ENCODE measurements at places on chromosomes 2 and 18.

GRCh38 chr2:212897296-212897695 is 254.1 kb downstream of the IKZF2 start:
- no peak for DNase-seq

- no peak for DNase-seq
Observed at GRCh38 chr2:55581435-55581834, 36.0 kb downstream of the PPP4R3B start.

DNA sequence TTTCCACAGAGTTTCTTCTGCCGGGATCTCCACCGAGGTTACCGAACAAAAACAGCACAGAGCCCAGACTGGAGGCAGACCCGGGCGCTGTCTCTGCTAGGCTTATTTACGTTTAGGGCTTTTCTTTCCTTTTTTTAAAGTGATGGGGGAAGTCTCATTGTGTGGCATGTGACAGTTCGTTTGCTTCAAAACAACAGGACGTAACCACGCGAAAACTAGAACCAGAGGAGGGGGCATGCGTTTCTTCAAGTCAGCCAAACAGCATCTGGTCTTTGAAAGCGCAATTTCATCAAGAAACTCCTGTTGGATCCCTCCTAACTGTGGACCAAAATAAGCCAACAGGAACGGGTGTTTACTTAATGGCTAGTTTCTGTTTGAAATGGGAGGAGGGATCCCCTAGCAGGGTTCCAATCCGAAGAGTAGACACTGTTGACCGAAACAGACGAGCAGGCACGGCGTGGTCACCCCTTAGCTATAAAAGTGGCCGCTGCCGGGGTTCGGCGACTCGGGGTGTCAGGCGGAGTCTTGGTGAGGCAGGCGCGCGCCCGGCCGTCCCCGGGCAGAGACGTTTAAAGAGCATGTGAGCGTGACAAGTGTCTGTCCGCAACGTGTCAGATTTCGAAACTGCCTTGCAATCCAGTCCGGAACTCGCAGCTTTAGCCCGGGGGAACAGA is 997 bp upstream of the TGIF1 start:
- no peak for DNase-seq

- no peak for DNase-seq
Observed at GRCh38 chr2:26988058-26988860, 17.8 kb downstream of the MAPRE3 start.

- no peak for DNase-seq
Observed at GRCh38 chr2:96374211-96374951, 38.8 kb downstream of the NCAPH start.

GRCh38 chr18:55849391-55849790 is 261.4 kb upstream of the TCF4 start:
- no peak for DNase-seq

DNA sequence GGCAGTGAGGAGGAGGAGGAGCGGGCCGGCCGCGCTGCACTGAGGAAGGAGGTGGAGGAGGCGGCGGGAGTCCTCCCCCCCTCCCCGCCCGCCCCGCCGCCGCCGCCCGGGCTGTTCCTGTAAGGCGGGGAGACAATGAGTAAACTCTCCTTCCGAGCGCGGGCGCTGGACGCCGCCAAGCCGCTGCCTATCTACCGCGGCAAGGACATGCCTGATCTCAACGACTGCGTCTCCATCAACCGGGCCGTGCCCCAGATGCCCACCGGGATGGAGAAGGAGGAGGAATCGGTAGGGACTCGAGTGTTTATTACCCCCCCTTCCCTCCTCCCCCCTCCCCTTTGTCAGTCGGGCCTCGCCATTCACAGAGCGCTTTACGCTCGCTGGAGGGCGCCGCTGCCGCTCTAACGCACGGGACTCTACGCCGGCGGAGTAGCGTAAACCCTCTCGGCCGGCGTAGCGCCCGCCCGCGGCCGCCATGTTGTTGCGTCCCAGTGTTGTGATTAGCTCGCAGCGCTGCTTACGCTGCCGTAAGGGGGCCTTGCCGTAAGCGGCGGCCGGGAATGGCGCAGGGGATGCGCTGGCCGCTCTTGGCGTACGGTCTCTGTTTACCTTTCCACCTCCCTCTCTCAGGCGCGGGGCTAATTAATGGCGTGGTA is 460 bp downstream of the EPC2 start:
- DNase-seq: peak; percentile 89

DNA sequence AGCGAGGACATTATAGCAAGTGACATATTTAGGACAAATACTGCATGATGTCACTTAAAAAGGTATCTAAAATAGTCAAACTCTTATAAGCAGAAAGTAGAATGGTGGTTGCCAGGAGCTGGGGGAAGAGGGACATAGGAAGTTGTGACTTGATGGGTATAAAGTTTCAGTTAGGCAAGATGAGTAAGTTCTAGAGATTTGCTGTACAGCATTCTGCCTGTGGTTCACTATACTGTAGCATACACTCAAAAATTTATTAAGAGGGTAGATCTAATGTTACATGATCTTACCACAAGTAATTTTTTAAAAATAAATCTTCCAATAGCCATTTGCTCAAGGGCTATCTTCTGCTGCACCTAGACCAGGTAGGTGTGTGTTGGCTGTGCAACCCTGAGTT is 78.1 kb upstream of the NPAS2 start:
- DNase-seq: no peak

DNA sequence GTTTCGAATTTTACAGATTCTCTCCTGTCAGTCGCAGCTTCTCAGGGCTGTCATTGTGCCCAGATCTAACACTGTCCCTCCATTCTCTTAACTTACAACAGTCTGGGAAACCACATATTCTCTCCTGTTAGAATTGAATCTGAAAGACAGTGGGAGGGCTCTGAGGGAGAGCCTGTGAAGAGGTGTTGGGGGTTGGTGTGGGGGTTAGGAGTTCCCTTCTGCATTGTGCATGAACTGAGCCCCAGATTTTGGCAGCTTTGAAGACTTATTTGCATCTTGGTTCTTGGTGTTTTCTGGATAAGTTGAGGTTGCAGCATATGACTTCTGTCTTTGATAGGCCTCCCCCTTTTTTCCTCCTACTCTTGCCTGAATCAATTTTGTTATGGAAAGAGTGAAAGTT is 64.1 kb downstream of the TANC1 start:
- DNase-seq: no peak

DNA sequence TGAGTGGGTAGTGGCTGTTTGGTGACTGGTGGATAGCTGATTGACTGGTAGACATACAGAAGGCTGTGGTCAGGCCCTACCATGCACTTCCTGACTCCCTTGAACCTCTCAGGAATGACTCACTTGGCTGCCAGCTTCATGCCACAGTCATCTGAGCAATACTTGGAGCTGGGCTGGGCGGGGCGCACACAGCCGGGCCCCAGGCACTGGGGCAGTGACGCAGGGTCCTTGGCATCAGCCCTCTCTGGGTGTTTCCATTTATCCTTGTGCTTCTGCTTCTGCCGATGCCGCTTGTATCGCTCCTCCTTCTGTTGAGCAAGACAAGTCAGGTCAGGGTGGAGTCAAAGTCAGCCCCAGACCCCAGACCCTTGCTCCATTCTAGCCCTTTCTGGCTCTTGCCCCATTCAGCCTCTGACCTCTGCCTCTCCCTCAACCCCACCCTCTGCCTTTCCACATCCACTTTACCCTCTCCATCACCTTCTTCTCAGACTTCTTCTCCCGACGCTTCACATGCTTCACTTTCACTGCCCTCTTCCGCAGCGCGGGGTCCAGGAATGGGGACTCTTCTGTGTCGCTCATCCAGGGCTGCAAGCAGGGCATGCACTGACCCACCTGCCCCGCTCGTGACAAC is 3.0 kb upstream of the MBD1 start:
- DNase-seq: no peak

DNA sequence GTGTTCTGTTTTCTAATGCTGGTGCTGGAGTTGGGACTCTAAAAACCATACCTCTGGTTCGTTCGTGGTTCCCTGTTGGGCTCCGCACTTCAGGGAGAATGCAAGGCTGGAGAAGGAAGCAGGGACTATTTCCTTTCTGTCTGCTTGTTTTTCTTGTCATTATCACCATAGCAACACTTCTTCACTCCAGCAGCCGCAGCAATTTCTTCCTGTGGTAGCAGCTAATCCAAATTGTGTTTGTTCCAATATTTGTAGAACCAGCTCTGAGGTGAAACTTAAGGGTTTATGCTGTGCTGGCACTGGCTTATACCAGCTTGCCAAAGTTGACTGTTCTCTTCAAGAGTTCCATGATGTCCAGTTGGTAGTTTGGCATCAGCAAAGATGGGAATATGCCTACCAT is 301.4 kb upstream of the SYT4 start:
- DNase-seq: no peak

DNA sequence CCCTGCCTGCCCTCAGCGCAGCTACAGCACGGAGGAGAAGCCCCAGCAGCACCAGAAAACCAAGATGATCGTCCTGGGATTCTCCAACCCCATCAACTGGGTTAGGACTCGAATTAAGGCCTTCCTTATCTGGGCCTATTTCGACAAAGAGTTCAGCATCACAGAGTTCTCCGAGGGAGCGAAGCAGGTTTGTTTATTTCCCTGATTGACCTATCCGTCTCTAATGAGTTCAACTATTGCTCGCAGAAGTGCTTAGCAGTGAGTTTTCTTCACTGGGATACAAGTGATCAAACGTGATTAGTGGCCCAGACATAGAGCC is 639 bp downstream of the MAIP1 start:
- no peak for DNase-seq

Data from frontal cortex (tissue), 4 donors.